ENCODE measurements at places on chromosomes 6 and 20.

GRCh38 chr6:74166849-74167248 is 470.8 kb downstream of the CD109 start:
- no peaks in the 10 kb centered on the region for H3K27me3 ChIP-seq
- no peak overlapping the region for H3K27ac ChIP-seq
- H3K36me3 ChIP-seq = no peaks in the 10 kb centered on the region
- DNase-seq = no peak
- H3K4me3 ChIP-seq = no peak overlapping the region

DNA sequence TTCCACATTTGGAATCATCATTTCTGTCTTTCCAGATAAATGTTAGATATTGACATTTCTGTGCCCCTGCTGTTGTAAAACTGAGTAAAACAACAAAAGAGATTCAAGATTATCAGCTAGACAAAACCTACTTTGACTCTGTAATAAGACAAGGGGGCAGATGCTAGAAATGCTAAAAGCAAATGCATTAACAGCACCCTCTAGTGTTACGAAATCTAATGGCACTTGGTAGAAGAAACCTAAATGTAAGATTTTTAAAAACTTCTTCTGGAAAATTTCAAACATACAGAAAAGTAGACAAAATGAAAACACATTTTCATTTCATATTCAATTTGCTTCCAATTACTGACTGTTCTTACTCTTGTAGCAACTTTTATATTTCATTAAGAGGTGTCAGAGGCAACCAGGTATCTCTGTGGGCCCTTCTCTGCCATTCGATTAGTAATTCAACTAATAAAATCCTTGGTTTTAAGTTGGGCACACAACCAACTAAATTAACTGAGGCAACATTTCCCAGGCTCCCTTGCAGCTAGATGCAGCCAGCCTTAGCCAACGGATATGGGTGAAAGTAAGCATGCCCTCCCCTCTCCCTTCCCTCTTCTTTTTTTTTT is 45.0 kb downstream of the SLC23A2 start:
- peaks cover 7% of the 10 kb centered on the region for H3K36me3 ChIP-seq
- H3K4me1 ChIP-seq = peaks cover 8% of the 10 kb centered on the region
- H3K27me3 ChIP-seq = no peaks in the 10 kb centered on the region
- H3K4me3 ChIP-seq = no peak overlapping the region

- H3K27me3 ChIP-seq = no peaks in the 10 kb centered on the region
- no peak for DNase-seq
- no peaks in the 10 kb centered on the region for H3K4me1 ChIP-seq
- peaks cover 8% of the 10 kb centered on the region for H3K36me3 ChIP-seq
- no peak overlapping the region for H3K27ac ChIP-seq
Measured at GRCh38 chr6:110201151-110201884, 21.1 kb downstream of the CDC40 start.

DNA sequence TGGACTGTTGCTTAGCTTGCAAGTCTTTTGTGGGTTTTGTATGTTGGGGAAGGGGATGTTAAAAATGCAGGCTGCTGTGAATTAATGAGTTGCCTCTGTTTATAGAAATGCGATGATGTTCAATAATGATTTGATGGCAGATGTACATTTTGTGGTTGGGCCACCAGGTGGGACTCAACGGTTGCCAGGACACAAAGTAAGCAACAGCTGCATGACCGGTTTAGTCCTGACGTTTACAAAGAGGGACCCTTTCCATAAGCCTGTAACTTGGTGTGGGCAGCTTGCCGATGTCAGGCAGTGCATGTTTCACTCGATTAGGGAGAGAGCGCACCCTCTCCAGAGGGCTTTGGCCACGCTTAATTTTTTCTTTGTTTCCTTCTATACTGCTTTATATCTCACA is 1.3 kb downstream of the BTBD3 start:
- peak overlapping the region; percentile 68 for H3K27ac ChIP-seq
- peaks cover 13% of the 10 kb centered on the region for H3K36me3 ChIP-seq
- H3K4me1 ChIP-seq = peaks cover 48% of the 10 kb centered on the region
- H3K27me3 ChIP-seq = no peaks in the 10 kb centered on the region
- DNase-seq = no peak

DNA sequence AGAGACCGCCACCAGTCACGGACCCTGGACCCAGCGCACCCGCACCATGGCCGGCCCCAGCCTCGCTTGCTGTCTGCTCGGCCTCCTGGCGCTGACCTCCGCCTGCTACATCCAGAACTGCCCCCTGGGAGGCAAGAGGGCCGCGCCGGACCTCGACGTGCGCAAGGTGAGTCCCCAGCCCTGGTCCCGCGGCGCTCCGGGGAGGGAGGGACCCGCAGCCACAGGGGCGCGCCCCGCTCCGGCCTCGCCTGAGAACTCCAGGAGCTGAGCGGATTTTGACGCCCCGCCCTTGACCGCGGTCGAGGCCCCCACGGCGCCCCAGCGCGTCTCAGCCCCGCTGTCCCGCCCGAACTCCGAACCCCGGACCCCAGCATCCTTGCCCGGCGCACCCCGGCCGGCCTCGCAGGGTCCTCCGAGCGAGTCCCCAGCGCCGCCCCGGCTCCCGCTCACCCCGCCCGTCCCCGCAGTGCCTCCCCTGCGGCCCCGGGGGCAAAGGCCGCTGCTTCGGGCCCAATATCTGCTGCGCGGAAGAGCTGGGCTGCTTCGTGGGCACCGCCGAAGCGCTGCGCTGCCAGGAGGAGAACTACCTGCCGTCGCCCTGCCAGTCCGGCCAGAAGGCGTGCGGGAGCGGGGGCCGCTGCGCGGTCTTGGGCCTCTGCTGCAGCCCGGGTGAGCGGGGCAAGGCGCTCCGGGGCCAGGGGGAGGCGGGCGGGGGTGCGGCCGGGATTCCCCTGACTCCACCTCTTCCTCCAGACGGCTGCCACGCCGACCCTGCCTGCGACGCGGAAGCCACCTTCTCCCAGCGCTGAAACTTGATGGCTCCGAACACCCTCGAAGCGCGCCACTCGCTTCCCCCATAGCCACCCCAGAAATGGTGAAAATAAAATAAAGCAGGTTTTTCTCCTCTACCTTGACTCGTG is at the start of gene OXT:
Gene OXT, plus strand, starts transcription at position 11 of the 920 bp plus-strand sequence. Its CDS starts 36 bp downstream, at position 47.
- H3K27ac ChIP-seq = no peak within 1 kb of the TSS
- peak within 1 kb of the TSS; percentile 34 for H3K4me3 ChIP-seq
- peaks cover 34% of the 10 kb centered on the region for H3K27me3 ChIP-seq
- no peaks in the 10 kb centered on the region for H3K36me3 ChIP-seq

GRCh38 chr6:83168556-83168955 is 24.5 kb downstream of the PGM3 start:
- DNase-seq = no peak
- H3K4me3 ChIP-seq = no peak overlapping the region
- no peaks in the 10 kb centered on the region for H3K4me1 ChIP-seq
- H3K27ac ChIP-seq = no peak overlapping the region

DNA sequence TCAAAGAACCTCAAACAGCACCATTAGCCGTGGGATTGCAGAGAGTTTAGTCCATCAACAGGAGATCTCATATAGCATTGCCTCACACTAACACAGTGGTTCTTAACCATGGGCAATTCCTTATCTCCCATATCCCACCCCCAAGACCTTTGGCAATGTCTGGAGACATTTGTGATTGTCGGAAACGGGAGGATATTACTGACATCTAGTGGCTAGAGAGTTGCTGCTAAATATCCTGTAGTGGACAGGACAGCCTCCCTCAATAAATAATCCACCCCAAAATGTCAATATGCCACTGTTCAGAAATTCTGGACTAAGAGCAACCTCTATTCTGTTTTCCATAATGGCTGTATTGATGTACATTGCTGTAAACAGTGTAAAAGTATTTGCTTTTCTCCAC is 210.1 kb upstream of the CCN2 start:
- H3K4me3 ChIP-seq = no peak overlapping the region
- H3K27me3 ChIP-seq = no peaks in the 10 kb centered on the region
- DNase-seq = no peak
- no peaks in the 10 kb centered on the region for H3K4me1 ChIP-seq
- H3K36me3 ChIP-seq = peaks cover 4% of the 10 kb centered on the region

DNA sequence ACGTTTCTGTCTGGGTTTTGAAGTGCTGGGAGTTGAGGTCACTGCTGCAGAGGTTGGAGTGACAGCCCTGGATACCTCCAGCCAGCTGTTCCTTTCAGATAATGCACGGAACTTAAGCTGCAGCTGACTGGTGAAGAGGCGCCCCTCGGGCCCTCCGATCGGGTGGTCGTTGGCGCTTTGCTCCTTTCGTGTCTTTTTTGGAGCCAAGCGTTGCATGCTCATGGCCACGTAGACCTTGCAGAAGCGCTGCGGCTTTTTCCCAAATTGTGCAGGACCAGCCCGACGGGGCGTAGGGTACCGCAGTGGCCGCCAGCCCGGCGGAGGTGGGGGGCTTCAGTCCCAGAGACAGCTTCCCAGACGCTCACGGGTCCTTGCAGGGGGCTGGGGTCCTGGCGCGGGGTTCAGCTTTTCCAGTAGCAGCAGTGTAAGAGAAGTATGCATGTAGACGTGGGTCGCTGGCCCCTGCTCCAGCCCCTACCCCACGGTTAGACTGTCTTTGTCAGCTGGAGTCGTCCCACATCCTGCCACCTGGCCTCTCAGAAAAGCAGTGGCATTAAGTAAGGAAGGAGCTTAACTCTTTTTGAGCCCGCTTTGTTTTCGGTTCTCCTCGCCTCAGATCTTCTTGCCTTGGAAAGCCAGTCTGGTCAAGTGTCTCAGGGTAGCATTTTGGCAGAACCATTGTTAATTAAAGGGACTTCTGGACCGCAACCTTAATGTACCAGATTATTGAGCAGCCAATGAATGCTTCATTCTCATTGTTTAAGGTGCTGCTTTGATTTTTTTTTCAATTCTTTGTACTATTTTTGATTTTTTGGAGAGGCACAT is 838 bp downstream of the TNFAIP3 start:
- peaks cover 20% of the 10 kb centered on the region for H3K4me1 ChIP-seq
- peaks cover 5% of the 10 kb centered on the region for H3K36me3 ChIP-seq
- H3K4me3 ChIP-seq = peak overlapping the region; percentile 92
- H3K27me3 ChIP-seq = peaks cover 35% of the 10 kb centered on the region

DNA sequence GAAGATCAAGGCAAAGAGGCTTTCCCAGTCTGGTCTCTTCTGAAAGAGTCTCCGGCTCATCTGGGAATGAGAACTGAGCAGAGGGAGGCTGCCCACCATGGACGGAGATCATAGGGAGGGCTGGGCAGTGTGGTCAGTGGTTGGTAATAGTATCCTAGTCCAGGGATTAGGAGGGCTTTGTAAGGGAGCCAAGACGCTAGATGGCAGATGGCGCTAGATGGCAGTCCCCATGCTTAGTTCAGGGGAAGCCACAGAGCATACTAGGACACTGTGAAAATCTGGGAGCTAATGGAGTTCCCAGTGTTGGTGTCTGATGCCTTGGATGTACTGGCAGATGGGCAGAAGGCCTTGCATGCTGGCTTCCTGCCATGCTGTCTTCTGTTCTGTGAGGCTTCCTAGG is 21.7 kb upstream of the DAAM2 start:
- H3K36me3 ChIP-seq = peaks cover 2% of the 10 kb centered on the region
- H3K4me3 ChIP-seq = no peak overlapping the region
- peaks cover 15% of the 10 kb centered on the region for H3K4me1 ChIP-seq

GRCh38 chr6:112883095-112883494 is 536.0 kb downstream of the RFPL4B start:
- H3K4me3 ChIP-seq = no peak overlapping the region
- no peaks in the 10 kb centered on the region for H3K27me3 ChIP-seq
- H3K4me1 ChIP-seq = peaks cover 54% of the 10 kb centered on the region
- DNase-seq = no peak
- H3K36me3 ChIP-seq = peaks cover 13% of the 10 kb centered on the region
- no peak overlapping the region for H3K27ac ChIP-seq

DNA sequence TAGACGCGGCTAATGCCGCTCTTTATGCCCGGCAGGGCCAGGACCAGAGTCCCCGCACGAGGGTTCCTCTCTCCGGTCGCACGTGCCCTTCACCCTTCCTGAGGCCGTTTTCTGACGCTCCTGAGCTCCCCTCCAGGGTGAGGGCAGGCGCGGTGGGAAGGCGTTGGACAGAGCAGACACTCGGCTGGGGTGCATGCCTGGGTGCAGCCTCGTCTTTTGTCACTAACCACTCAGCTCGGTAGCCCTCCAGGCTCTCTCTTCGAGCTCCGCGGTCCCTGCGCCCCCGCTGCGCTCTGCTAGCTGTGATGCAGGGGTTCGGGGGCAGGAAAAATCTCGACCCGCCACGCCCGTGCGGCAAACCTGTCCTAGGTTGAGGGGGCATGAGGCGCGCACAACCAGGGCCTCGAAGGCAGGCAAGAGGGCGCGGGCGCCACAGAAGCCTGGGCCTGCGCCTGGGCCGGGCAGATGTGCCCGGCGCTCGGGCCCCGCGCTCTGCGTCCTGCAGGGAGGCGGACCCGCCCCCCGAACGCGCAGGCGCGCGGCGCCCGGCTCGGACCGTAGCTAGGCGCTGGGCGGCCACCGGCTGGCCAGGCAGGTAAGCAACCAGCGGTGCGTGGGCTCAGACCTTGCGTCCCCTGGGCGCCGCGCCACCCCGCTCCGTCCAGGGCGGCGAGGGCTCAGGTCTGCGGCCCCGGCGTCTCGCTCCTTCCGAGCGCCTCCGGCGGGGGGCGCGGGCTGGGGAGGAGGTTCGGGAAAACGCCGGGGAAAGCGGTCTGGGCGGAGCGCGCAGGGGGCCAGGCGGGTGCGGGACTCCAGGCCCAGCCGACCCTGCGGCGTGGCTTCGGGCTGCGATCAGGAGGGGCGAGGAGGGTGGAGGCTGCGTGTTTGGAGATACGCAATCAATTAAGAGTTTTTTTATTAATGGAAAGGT is at the start of gene L3MBTL1:
Gene L3MBTL1, plus strand, starts transcription at position 548 of the 931 bp plus-strand sequence. CDS start 5,807 bp downstream, outside the sequence.
- peak within 1 kb of the TSS; percentile 84 for H3K4me3 ChIP-seq
- DNase-seq = peak; percentile 40
- H3K36me3 ChIP-seq = no peaks in the 10 kb centered on the region
- H3K4me1 ChIP-seq = peaks cover 5% of the 10 kb centered on the region
- H3K27ac ChIP-seq = no peak within 1 kb of the TSS
- H3K27me3 ChIP-seq = peaks cover 60% of the 10 kb centered on the region

GRCh38 chr6:27679964-27680694 is 207.2 kb upstream of the ZNF184 start:
- no peak for DNase-seq
- peaks cover 25% of the 10 kb centered on the region for H3K4me1 ChIP-seq
- no peak overlapping the region for H3K27ac ChIP-seq
- peaks cover 5% of the 10 kb centered on the region for H3K36me3 ChIP-seq
- H3K27me3 ChIP-seq = peaks cover 99% of the 10 kb centered on the region

- H3K27me3 ChIP-seq = peaks cover 20% of the 10 kb centered on the region
- DNase-seq = no peak
- H3K4me1 ChIP-seq = peaks cover 12% of the 10 kb centered on the region
- no peak overlapping the region for H3K4me3 ChIP-seq
- no peak overlapping the region for H3K27ac ChIP-seq
- H3K36me3 ChIP-seq = no peaks in the 10 kb centered on the region
Measured at GRCh38 chr6:73691512-73691911, 4.5 kb upstream of the CD109 start.

All from neural crest cell (in vitro differentiated cells).